Stimulated activated CD8-positive, alpha-beta memory T cell treated with anti-CD3 and anti-CD28 coated beads, Interleukin-4, amount 100 ng/mL, for 1 hour (primary cell): ENCODE measurements at places on chromosomes 11 and 22.

DNA sequence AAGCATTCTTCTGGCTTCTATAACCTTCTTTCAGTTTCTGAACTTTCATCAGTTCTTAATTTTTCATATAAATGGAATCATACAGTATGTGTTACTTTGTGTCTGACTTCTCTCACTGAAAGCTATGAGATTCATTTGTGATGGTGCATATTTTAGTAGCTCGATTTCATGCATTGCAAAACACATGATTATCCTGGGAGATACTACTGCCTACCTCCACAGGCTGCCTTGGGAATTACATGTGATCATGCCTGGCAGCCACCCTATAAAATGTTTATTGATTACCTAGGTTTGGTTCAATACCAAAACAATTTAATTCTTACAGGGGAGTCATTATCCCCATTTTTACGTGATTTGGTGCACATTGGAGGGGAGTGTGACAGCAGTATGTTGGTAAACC is 34.1 kb upstream of the PAK1 start:
- DNase-seq = no peak

GRCh38 chr22:44862981-44863860 is 110.8 kb downstream of the ARHGAP8 start:
- DNase-seq = no peak

DNA sequence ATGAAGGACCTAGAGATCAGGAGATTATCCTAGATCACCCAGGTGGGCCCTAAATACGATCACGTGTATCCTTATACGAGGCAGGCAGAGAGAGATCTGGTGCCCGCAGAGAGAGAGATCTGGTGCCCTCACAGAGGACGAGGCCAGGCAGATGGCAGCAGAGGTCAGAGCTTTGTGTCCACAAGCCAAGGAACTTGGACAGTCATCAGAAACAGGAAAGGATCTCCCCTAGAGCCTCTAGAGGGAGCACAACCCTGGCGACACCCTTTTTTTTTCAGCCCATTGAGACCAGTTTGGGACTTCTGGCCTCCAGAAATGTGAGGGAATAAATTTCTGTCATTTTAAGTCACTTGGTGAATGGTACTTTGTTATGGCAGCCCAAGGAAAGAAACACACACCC is 25.5 kb upstream of the TIMP3 start:
- no peak for DNase-seq

DNA sequence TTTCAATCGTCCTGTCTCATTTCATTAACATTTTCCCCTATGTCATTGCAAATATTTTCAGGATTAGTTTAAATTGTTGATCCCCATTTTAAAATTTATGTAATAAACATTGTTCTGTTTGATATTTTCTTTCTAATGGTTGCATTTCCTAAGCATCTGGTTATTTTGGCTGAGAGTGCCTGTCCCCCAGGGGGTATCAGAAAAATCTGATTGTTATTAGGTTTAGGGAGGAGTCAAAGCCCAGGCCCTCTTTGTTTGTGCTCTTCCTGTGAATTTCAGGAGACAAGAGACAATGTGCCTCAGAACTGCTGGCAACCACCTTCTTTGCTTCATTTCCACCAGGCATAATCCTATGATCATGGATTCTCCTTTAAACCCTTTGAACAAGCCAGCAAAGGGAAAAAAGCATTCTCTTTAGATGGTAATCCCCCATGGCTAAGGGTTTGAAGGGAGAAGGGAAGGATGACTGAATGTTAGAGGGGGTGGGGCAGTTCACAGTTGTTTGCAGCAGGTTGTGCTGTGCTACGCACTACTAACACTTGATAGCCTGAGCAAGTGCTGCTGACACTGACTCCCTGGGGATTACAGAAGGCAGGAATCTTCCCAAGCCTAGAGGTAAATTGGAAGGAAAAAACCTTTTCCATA is 462.4 kb upstream of the LRRC4C start:
- DNase-seq = no peak

DNA sequence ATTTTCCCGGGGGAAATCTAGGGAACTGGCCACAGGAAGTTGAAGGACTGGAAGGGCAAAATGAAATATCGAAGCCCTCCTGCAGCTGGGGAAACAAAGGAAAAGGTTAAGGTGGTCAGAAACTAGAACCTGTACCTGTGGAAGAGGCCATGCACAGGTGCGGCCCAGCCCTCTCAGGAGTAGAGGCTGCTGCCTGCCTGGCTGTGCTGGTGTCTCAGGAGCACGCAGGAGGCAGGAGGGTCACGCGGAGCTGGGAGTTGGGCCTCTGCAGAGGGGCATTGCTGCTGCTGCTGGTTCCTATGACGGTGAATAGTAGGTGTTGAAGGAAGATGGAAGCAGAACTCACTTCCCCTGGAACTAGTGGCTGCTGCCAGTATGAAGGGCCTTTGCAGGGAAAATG is 425.7 kb downstream of the NTM start:
- DNase-seq = no peak

DNA sequence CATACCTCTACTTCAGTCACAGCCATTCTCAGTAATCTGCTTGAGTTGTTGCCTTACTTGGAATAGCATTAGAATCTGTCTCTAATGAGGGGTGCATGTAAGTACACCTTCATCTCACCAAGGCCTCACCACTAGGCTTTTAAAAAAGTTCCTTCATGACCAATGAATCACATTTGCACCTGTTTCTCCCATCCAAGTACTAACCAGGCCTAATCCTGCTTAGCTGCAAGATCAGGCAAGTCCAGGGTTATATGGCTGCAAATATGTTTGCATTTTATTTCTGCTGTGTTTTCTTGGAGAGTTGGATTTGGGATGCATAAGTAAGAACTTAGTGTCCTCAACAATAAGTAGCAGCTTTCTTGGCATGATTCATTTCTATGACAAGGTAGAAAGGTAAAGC is 66.9 kb downstream of the BBOX1 start:
- DNase-seq = no peak

DNA sequence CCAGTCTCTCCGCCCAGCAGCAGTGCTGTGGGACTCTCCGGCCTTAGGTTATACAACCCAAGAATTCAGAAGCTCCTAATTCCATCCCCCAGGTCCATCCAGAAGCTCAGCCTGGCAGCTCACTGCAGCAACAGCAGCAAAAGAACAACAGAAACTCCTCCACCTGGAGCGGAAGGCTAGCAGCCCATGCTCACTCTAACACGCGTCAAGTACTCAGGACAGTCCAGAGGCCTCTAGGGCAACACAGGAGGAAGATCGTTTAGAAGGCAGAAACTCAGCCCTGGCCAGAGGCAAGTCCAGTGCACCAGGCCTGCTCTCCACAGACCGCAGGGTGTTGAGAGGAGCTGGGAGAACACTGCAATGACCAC is 17.1 kb downstream of the PLA2G6 start:
- DNase-seq = no peak

DNA sequence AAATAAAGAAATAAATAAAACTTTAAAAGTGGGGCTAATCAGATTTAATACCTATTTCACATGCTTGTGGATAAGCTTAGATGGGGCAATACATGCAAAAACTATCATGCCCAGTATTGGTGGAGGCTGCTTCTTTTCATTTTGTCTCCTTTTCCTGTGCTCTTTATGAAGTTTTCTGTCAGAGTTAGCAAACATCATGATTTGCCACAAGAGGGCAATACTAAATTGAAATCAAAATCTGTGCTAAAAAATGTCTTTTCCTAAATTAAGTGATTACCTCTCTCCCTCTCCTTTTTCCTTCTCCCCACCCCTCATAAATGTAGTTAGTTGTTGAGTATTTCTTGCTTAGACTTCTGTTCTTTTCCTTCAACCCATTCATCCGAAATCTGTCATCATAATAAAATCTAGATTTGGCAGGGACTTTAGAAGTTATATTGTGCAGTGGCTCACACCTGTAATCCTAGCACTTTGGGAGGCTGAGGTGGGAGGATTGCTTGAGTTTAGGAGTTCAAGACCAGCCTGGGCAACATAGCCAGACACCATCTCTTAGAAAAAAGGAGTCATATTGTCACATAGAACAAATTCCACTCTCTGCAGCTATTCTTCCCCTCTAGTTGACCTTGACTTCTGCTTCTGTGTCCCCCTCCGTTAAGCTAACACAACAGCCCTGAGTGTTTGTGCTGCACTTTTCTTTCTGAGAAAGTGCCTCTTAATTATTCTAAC is 4.7 kb upstream of the ARHGAP42 start:
- DNase-seq = no peak

DNA sequence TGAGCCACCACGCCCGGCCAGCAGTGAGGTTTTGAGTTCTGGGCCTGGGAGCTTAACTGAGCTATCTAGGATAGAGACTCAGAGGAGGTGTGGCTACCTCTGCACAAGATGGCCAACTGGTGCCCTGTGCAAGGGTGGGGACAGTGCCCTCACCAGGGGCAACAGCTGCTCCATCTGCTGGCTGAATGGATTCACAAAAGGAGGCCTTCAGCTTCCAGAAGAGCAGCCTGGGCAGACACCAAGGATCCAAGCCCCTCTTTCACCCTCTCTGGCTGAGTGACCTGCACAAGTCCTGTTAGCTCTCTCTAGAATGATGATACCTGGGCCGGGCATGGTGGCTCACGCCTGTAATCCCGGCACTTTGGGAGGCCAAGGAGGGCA is 33.5 kb upstream of the BAIAP2L2 start:
- no peak for DNase-seq

DNA sequence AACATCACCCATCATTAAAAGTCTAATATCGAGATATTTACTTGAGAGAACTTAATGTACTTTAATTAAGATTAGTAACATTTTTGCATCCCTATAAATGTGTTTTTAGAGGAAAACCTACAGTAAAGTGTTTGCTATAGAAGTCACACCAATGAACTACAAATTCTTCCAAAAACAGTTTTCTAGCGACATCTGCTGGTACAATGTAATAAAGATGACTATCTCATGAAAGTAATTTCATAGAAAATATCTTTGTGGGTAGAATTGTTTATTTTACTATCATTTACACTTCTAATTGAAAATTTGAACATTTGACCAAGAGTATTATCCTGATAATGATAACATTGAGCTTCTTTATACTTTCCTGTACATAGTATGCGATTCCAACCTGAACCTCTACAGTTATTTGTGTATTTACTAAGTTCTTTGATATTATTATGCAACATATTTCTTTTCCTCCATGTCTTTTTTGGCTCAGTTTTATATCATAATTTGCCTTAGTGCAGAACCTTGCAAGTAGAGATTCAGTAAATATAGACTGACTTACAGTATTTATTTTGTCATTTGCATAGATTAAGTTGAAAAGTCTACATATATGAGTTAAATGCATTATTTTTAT is 252.7 kb downstream of the TMEM135 start:
- no peak for DNase-seq

DNA sequence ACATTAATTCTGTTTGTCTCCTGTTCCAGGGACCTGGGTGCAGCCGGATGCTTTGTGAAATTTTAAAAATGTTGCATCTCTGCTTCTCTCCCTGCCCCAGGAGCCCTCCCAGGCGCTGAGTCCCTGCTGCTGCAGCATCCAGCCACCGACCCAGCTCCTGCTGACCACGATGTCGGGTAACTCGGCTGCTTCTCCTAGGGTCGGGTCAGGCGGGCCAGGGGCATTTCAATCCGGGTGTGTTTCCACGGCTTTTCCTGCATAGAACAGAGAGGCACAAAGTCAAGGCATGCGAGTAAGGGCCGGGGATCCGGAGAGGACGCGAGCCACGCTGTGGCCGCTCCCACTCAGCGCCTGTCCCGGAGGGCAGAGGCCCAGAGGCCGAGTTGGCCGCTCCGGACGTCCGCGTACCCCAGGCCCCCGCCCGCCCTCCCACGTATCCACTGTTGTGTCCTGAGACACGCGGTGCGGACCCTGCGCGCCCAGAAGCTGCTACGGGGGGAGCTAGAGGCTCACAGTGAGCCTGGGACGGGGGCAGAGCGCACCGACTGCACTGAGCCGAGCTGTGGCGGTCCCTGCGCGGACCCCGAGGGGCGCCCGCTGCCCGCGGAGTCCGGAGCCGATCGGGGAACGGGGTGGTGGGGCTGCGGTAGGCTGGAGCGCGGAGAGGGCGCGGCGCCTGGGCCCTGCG is at the start of gene POU2AF3:
POU2AF3 (plus strand) TSS at position 134 of the 688 bp plus-strand sequence; CDS start at position 170, 36 bp downstream.
- DNase-seq = no peak

DNA sequence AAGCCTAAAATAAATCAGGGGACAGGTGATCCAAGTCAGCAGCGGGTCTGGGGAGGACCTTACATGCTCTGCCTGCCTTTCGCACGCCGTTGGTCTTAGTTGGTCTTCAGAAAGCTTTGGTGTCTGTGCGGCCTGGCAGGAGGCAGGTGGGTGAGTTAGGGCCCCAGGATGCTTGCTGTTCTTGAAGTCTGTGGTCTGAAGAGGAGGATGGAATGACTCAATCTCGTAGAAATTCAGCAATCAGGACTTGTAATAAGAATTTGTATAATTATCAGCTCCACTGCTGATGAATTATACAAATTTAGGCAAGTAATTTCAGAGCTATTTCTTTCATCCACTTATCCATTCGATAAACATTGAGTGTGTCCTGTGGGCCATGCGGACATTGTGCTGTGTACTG is 138.5 kb downstream of the FEZ1 start:
- DNase-seq = no peak

DNA sequence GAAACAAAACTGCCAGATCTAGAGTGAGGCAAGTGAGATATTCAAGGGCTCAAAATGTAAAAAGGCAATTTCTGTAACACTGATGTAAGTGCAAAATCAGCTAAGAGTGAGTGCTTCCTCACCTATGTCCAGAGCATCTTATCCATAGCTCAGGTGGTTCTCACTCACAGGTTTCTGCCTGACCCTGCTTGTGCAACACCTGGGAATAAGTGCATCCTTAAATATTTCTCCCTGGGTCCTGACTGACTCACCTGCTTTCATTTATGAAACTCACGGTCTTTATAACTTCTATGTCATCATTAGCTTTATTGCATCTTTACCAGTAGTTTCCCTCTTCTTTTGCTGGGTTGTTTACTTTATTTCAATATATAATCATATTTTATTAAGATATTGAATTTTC is 260.6 kb downstream of the CNTN5 start:
- DNase-seq = no peak

DNA sequence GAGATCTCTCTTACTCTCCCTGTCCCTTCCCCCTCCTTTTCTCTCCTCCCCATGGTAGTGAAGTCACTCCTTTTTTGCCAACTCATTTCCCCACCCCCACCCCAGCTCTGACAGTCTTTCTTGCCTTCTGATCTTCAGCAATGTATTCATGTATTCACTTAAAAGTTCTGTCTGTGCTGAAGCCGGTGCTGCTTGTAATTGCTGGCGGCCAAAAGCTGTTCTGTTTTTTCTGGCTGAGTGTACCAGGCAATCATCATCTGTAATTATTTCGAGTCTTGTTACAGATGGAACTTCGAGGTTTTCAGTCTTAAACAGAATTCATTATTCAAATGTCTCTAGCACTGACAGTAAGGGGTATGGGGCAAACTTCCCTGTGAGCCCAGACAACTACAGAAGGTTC is 99.5 kb downstream of the SPATA19 start:
- no peak for DNase-seq

- DNase-seq = no peak
Measured at GRCh38 chr11:92347454-92347853, 122.8 kb downstream of the FAT3 start.

- no peak for DNase-seq
Measured at GRCh38 chr11:44916801-44917385, 33.8 kb downstream of the TP53I11 start.

DNA sequence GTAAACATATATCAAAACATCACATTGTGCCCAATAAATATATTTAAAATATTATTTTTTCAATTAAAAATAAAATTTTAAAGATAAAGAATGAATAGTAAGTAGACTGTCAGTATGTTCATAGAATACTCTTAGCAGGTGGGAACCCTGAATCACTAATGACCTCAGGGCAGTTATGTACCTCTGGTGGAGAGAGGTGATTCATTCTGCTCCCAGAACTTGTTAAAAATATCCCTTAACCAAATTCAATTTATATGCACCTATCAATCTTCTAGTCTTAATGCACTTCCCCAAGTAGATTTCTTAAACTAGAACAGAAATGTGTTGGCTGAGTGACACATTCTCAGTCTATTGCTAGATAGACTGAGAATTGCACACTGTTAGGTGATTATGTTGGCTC is 183.9 kb upstream of the SYN3 start:
- DNase-seq = no peak
